ENCODE measurements at places on chromosomes 5 and 9.

GRCh38 chr5:41748631-41749030, 121.6 kb downstream of the OXCT1 start:
- no peak for DNase-seq

DNA sequence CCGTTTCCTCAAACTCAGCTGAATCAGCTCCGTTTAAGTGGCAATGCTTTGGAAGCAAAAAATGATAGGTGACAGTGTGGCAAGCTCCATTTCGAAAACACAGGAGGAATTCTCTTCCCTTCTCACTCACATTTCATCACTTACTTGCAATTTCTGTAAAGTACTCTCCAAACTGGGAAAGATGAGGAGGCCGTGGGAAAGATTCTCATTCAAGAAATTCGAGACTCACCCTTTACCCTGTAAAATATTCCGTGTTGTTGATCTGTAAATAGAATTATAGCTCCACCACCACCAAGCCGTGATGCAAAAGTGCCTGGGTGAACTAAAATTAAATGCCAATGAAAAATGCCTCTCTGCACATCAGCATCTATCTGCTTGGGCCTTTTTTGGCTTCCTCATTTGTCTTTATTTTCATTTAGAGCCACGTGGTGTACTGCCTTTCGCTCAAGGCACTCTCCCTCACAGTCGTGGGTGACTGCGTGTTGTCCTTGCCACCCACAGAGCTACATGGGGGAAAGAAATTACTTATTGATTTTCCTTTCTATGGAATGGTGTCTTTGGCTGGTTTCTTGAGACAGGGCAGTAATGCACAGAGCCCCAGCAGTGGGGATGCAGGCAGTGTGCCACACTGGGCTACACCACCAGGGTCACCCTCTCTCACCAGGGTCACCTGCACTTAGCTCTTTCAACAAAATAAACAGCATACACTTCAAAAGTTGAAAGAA, 289.3 kb upstream of the TAS2R1 start:
- DNase-seq, result no peak

GRCh38 chr5:62600560-62601252, 22.1 kb downstream of the LRRC70 start:
- DNase-seq, result no peak

DNA sequence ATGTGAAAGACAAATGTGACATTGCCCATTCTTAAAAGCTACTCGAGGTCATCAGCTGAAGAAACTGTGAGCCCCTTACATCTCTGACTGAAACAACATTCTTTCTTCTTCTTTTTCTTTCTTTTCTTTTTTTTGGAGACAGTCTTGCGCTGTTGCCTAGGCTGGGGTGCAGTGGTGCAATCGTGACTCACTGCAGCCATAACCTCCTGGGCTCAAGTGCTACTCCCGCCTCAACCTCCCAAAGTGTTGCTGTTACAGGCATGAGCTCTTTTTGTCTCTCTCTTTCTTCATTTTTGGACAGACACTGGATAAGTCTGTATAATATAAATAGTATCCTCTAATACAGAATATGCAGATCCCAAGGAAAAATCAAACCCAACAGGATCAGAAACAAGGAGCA, 263.7 kb upstream of the KLF9 start:
- DNase-seq, result no peak

- DNase-seq, result no peak
These were observed 27.6 kb upstream of the TCF7 start for GRCh38 chr5:134086943-134087305.

DNA sequence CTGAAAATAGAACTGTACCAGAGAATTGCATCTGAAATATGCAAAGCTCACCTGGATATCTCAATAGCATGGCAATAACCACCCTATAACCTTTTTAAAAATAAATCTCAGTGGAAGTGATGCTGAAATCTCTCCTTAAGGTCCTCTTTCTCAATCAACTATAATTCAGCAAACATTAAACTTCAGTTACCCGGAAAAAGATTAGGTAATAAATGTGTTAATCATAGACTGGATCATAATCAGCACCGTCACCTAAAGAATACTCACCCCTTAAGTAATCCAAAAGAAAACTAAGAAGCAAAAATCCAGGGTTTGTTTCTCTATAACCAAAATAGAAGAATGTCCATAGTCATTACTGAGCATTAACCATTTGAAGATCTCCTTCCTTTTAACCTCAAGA, 44.3 kb upstream of the DENND4C start:
- no peak for DNase-seq

DNA sequence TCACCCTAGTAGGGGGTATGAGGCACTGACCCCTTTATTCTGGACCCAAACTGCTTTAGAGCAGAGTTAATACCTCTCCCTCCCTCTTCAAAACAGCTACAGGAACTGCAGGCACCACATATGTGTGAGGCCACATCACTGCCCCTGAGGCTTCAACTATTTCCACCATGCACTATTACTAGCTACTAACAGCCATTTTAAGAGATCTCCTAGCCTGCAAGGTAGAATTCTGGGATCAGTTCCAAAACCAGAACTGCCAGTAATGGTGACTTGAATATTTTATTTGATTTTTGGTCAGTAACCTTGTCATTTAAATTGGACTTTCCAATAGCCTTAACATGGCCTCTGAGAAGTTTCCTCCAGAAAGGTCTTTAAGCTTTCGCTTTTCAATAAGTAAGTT, 55.3 kb upstream of the FSD1L start:
- no peak for DNase-seq

DNA sequence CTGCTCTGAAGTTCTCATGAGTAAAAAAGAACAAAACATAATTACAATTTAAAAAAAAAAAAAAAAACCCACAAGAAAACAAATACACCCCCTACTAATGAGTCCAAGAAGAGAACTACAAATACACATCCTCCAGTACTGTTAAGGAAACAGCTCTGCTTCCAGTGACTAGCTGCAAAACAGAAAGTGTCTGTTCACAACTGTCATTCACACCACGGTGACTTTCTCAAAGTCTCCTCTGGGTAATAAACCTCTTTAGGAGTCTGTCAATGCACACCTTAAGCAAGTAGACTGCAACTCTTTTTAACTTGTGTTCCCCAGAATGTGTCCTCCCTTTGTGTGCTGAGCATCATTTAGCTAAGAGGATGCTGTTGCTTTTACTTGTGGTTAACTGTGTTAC, 6.2 kb downstream of the REEP5 start:
- no peak for DNase-seq

GRCh38 chr9:543478-543877, 298.0 kb upstream of the DMRT1 start:
- no peak for DNase-seq

DNA sequence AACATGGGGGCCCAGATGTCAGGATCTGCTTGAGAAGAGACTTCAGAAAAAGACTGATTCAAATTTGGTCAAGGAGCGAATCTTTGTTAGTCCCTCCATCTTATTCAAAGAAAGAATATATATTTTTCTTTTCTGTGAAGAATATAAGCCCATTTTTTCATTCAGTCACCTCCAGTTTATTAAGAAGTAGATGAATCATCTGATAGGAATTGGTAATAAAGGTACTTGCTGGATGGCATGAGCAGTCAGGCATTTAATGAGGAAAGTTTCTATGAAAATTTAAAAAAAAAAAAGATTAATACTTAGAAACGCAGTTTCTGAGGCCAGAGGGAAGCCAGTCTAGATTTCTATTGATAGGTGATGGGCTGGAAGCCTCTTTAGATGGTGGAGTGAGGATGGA, 373.1 kb upstream of the SMC2 start:
- no peak for DNase-seq

DNA sequence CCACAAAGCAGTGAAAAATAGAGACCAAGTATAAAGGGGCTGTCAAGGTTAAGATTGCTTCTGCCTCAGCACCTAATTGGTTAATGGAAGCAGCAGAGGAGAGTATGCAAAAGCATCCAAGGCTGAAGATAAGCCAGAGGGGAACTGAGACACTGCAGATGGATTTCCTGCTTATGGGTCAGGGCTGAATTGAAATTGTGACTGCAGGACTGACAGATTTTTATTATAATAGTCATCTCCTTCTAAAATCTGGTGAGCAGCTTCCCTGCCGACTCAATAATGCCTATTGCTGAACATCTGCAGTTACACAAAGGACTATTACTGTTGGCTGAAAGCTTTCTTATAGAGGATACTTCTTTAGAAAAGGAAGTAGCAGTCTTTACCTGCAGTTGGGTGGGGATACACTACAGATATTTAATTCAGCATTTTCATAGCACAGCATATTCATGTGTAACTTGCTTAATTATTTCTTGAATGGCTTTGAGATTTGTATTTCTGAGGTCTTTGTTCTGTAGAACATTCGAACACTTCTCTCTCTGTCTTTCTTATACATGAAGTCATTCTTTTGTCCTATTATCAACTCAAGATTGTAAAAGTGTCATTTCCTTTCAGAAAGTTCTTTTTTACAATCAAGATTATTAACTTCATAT, 363.0 kb upstream of the RIOK2 start:
- DNase-seq, result no peak

DNA sequence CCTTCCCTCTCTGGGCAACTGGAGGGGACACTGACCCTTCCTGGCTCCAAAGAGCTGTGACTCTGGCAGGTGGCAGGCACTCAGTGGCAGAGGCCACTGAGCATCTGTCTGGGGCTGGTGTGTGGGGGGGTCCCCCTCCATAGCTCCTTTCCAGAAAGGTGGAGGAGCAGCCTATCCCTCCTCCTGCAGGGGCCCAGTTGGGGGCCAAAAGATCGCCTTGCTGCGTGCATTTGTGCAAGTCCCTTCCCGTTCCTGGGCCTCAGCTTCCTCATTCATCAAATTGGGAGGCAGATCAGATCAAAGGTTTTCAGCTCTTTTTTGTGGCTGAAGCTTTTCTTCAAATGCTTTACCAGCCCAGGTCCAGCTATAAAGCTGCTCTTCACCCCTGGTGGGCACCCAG, 77.7 kb downstream of the NTNG2 start:
- no peak for DNase-seq

DNA sequence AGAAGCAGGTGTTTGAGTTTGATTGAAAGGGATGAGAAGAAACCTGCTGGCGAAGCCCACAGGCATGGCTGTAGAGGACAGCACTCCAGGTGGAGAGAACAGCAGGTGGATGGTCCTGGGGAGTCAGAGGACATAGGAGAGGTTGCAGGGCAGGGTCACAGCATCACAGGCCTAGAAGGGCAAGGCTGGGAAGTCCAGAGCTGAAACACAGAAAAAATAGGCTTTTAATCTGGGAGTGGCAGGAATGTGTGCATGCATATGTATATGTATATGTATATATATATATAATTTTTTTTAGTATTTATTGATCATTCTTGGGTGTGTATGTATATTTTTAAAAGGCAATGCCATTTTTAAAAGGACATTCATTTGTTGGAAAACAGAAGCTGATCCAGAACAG, 118.4 kb downstream of the ADAMTS16 start:
- DNase-seq, result no peak

DNA sequence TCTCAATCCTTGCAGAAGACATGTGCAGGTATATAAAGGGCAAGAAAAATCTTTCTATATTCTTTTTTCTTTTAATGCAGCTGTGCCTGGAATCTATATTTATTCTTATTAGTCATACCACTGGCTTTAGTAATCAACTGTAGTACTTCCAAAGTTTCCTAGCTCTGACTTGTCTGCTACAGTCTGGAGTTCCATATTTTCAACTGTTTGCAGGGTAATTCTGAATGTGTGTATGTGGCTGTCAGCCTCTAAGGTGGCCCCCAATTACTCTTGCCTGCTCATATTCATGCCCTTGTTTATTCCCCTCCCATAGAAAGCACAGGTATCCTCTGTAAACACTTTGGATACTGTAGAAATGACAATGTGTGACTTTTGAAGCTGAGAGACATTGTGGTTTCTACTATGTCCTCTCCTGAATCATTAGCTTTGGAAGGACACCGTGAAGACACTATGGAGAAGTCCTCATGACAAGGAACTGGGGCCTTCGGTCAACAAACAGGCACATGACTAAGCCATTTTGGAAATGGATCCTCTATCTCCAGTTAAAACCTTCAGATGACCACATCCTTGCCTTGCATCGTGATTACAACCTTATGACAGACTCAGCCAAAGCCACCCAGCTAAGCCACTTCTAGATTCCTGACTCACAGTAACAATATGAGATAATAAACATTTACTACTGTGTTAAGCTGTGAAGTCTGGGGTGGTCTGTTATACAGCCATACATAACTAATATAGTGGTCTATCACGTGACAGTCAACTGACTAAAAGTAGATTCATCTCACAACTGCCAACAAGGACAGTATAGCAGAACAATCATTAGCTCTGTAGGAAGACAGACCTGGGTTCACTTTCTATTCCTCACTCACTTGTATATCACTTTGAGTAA, 49.5 kb upstream of the SUSD1 start:
- no peak for DNase-seq

DNA sequence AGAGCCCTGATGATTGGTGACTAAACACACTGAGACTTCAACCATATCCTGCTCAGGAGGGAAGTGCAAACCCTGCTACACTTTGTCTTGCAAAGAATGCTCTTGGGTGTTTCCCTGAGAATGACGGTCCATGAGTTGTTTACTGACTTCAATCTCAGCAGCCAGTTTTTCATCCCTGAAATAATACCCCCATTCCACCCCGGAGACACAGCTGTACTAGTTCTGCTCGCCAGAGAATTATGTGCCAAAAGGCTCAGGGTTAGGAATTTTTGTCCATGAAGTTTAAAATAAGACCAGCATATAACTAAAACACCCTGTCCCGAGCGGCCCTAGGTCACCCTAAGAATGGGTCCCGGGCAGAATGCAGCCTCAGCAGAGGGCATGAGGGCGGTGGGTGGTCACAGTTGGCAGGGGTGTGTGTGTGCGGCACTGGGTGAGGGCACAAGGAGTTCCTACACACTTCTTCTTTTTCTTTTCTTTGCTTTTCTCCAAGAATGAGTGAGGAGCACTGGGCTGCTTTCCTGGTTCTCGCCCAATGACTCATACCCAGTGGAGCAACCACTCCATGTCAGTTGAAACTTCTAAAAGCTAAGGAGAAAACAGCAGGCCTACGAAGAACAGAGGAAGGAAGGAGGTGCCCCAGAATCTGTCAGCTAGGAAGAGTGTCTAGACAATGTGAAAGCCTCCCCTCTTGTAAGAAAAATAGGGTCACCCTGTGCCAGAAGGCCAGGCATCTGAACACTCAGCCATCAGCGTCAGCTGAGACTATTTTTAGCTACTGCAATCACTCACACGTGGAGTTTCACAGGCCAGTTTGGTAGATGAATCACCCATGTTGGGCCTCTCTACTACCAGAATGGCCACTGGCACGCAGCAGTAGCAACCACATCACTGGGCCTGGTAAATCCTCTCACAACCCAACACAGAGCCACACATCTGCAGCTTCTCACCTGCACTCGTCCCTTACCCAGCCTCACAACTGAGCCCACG, 105.9 kb downstream of the DPYSL3 start:
- DNase-seq, result no peak

- no peak for DNase-seq
These were observed 129.7 kb downstream of the ARL15 start for GRCh38 chr5:54180630-54181031.

All from HEK293T (cell line).